ENCODE measurements at places on chromosomes 13 and 19.

DNA sequence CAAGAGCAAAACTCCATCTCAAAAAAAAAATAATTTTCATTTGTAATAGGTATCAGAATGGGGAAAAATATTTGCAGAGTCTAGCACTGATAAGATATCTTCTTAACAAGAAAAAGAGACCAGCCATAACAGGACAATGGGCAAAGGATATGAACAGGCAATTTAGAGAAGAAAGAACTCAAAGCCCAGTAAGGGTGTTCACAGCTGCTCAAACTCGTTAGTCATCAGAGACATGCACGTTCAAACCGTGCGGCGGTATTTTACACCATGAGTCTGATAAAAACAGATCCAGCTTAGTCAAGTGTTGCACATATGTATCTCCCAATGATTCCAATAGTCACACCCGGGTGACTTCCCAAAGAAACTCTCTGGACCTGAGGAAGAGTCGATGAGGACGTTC, 13.7 kb upstream of the NCCRP1 start:
- DNase-seq: no peak

- peak; percentile 22 for DNase-seq
These were observed 14.8 kb downstream of the DHX34 start for GRCh38 chr19:47363758-47364531.

GRCh38 chr19:49328741-49329140, 3.8 kb upstream of the SLC6A16 start:
- no peak for DNase-seq

DNA sequence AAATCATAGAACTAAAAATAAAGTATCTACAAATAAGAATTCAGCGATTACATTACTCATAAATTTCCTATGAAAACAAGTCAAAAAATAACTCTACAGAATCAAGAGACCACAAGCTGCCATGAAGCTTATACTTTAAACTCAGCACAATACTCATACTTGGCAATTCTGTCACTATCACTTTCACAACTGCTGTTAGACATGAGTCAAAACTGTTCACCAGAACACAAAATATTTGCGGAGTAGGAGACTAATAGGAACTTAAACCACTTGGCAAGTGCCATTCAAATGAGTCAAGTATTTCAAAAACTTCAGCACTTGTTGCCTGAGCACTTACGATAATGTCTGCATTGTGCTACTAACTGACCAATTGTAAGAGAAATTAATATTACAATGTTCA, 387.8 kb upstream of the GPC6 start:
- DNase-seq: no peak

- peak; percentile 26 for DNase-seq
These were observed 7.5 kb downstream of the ZNF610 start for GRCh38 chr19:52343548-52343947.

DNA sequence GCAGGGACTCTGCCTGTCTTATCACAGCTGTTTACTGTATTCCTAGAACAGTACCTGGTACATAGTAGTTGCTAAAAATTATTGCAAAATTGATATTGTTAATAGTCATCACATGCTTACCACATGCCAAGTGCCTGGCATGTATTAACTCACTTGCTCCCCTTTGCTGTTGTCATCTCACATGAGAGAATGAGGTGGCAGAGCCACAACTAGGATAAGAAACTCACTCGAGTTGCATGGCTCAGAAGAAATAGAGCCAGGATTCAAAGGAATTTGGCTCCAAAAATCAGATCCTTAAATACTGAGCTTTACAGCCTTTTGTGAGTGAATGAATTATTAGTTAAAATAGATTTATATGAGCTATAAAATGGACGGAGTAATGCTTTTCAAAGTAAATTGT, 42.6 kb downstream of the B3GLCT start:
- DNase-seq: no peak

- no peak for DNase-seq
These were observed 73.2 kb upstream of the IPO5 start for GRCh38 chr13:97880311-97880675.

DNA sequence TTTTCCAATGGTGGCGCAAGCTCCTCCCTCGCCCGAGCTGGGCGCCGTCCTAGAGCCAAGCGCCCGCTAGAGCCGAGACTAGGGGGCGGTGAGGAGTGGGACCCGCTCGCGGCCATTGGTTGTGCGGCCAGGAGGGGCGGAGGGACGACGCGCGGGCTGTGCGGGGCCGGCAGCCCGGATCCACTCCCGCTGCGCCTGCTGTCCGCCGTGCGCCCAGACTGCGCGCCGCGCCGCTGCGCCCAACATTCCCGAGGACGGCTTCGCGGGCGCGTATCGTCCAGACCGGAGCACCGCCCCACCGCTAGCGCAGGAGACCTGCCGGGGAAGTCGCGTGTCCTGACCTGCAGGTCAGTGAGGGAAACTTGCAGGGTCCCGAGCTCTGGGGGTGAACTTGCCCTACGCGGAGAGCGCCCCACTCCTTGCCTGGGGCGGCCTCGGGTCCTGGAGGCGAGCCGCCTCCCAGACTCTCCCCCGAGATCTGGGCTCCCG, at the start of gene SERTM1:
TSS of gene SERTM1 (plus strand) at position 183 of the 489 bp plus-strand sequence. CDS start 21,059 bp downstream, outside the sequence.
- peak; percentile 30 for DNase-seq

DNA sequence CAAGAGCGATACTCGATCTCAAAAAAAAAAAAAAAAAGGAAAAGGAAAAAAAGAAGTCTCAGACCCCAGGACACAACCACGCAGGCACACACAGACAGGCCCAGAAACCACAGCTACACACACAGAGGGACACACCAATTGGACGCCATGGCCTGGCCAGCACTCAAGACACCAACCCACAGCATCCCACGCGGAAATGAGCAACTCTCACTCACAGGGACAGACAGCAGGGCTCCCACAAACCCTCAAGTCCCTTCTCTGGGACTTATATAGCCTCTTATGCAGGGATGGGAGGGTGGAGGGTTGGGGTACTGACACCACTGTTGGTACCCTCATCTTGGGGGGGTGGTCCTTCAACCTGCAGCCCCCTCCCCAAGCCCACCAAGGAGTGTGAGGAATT, 5.9 kb downstream of the NOTCH3 start:
- DNase-seq: no peak

DNA sequence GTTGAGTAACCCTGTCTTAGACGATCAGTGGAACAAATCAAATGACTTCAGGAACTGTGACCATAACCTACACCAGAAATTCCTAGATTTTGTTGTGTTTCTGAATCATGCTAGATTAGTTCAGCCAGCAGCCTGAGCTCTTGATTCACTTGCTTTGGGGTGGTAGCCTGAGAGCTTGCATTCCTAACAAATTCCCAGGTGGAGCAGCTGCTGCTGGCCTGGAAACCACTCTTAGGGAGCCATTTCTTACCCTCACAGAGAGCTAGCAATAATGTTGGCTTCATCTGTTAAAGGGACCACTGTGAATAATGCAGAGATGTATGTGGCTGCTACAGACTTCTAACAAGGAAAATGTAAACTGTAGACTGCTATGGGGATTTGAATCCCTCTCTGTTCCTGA, 388.1 kb upstream of the PRR20A start:
- DNase-seq: no peak

DNA sequence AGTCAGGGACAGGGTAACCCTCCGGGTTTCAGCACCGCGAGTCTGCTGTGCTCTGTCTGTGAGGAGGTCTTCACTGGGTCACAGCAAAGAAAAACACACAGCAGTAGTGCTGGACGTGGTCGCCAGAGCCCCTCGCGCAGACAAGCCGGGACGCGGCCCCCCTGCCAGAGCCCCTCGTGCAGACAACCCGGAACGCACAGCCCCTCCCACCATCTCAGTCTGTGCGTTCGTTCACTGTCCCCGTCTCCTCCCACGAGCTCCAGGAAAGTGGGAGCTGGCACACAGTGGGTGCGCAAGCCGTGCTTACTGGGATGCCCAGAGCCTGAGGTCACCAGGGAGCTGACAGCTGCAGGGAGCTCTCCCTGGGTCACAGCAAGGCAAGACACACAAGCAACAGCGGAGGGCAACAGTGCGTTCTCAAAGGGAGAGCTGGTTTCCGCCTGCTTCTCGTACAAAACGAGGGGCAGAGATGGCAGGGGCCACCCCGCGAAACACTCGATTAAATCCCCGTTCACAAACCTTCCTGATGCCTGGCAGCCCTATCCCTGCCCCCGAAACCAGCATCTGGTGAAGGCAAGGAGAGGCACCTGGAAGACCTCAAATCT, 3.2 kb upstream of the PLPP2 start:
- DNase-seq: no peak

DNA sequence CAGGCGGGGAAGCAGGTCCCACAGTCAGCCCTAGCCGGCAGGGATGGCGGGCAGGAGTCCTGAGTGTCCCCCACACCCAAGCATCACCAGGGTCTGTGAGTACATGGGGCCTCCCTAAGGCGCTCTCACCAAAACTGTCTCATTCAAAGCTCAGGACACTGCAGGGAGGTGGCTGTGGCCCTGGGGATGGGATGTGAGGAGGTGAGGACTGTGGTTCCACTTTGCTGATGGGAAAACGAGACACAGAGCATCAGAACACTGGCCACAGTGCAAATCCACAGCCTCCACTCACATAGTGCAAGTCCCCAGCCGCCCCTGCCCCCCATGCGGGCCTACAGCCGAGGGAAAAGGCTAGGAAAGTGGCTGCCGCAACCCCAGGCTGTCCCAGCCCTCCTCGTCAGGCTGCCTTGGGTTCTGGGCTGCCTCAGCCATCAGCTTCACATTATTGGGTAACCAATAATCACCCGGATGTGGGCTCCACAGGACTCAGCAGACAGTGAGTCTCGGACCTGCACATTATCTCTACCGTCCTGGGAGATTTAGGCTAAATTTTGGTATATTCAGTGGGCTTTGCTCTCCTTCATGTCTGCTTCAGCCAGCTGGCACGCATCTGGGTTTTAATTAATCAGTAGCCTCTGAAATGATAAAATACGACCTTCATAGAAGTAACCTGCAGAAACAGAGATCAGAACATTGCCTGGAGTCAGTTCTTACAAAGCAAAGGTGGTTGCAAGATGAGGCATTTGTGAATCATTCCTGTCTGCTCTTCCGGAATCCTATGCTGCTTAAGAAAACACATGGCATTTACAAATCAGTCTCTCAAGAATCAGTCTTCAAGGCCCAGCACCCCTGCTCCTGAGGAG, 77.0 kb downstream of the SOX1 start:
- DNase-seq: no peak

GRCh38 chr13:87680298-87680697, 9.1 kb downstream of the SLITRK5 start:
- no peak for DNase-seq

GRCh38 chr13:44747179-44747578, 171.0 kb upstream of the TSC22D1 start:
- DNase-seq: no peak

DNA sequence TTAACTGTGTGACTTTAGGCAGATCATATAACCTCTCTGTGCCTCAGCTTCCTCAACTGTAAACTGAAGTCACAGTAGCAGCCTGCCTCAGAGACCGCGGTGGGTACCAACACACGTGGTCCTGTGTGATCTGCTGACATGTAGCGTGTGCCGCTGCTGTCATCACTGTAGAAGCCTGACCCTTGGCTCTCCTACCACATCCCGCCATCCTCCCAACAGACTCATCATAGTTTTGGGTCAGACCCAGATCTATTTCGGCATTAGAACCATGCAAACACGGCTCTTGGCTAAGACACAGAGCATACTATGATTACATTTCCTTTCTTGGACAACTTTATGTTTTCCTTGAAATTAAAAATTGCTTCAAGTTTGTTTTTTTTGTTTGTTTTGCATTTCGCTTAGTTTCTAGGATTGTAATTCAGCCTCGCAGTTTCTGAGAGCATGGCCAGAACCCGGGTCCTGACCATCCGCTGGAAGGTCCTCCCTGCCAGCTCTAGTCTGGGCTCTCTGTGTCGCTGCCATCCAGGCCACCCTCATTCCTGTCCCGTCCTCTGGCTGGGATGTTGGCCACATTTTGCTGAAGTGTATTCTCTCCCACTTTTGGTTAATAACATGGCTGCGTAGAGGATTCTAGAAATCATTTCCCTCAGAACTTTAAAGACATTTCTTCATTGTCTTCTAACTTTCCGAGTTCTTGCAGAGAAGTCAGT, 53.0 kb downstream of the GGACT start:
- DNase-seq: no peak

GRCh38 chr13:24050292-24050711, 110.2 kb upstream of the SPATA13 start:
- no peak for DNase-seq

Data from small intestine (tissue), 16 donors.